ENCODE measurements at places on chromosomes 7 and 10.
A peak's percentile ranks its signal among the peaks of the same experiment; 100 is the strongest.

DNA sequence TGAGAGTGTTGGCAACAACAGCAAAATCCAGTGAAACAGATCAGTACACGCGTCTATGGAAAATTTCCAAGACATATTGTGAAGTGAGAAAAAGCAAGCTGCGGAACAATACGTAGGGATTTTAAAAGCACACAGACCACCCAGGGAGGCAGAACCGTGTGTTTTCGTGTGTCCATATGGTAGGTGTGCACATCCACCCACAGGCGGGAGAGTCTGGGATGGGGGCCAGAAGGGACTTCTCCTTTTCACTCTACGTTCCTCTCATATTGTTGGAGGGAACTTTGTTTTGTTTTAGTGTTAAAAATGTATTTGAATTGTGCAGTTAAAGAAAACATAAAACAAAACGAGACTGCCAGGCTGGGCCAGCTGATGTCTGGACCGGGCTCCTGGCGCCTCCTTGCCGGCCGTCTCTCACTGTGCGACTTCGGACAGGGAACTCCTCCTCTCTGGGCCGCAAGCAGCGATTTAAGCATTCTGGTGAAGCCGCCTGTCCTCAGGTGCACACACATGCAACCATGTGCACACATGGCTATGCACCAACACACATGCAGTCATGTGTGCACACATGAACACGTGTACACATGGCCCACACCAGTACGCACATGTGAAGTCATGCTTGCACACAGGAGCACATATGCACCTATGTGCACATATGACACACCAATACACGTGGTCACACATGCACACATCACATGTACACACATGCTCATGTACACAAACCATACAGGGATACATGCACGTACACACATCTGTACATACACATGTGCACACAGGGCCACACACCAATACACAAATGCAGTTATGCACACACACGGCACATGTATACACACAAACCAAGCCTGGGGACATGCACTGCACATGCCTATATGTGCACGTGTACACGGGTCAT is 141.1 kb downstream of the ELFN1 start:
- H3K4me3 ChIP-seq, result no peak overlapping the region
- DNase-seq, result no peak
- H3K27ac ChIP-seq, result no peak overlapping the region
- H3K4me1 ChIP-seq, result no peaks in the 10 kb centered on the region

DNA sequence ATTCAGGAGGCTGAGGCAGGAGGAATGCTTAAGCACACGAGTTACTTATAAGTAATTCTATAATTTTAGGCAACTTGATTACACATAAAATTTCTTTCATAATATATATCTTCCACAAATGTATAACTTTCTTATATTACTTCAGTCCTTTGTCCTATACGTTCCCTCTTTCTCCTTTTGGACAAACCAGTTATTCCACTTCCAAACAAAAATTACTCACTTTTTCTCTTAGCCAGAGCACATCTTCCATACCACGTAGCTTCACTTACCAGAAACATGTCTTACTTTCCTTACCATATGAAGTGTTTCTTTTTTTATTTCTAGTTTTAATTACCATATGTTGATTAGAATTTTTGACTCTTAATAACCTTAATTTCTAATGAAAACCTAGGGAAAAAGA is 64.6 kb downstream of the ARL5B start:
- H3K4me1 ChIP-seq, result no peaks in the 10 kb centered on the region
- no peak overlapping the region for H3K27ac ChIP-seq
- DNase-seq, result no peak
- H3K4me3 ChIP-seq, result no peak overlapping the region
- H3K27me3 ChIP-seq, result no peaks in the 10 kb centered on the region

GRCh38 chr10:129531969-129532660 is 65.1 kb downstream of the MGMT start:
- no peaks in the 10 kb centered on the region for H3K27me3 ChIP-seq
- H3K4me3 ChIP-seq, result no peak overlapping the region
- H3K27ac ChIP-seq, result peak overlapping the region; percentile 68
- H3K4me1 ChIP-seq, result peaks cover 3% of the 10 kb centered on the region
- DNase-seq, result no peak

- H3K27me3 ChIP-seq, result no peaks in the 10 kb centered on the region
- no peak overlapping the region for H3K4me3 ChIP-seq
- DNase-seq, result no peak
- no peaks in the 10 kb centered on the region for H3K4me1 ChIP-seq
- H3K36me3 ChIP-seq, result no peaks in the 10 kb centered on the region
These were observed 115.5 kb downstream of the AGMO start for GRCh38 chr7:15446280-15446679.
